ENCODE measurements at places on chromosomes 4 and X.

- DNase-seq, result no peak
Measured at GRCh38 chr4:26075583-26075982, 161.6 kb downstream of the SMIM20 start.

GRCh38 chrX:109880629-109881028 lies 122.3 kb upstream of the TMEM164 start:
- DNase-seq, result no peak

- no peak for DNase-seq
Measured at GRCh38 chr4:70715097-70715496, 6.7 kb upstream of the RUFY3 start.

DNA sequence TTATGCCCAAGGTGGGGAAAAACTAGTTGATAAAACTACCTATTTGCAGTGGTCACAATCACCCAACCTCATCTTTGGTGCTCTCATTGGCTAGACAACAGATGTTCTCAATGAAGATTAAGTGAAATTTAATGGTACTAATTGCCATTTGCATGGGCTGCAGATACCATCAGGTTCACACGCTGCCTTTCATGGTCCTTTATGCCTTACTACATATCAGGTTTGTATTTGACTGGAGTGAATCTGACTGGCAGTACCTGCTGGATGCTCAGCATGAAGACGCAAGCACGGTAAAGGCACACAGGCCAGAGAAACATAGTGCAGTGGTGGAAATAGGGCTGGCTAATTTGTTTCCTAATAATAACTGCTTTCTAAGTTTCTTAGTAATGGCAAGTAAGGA lies 48.3 kb downstream of the DCX start:
- DNase-seq, result no peak
